Activated CD4-positive, alpha-beta T cell treated with anti-CD3 and anti-CD28 coated beads for 48 hours (primary cell): ENCODE measurements at places on chromosomes 7 and 10.
A peak's percentile ranks its signal among the peaks of the same experiment; 100 is the strongest.

- DNase-seq = no peak
Measured at GRCh38 chr7:11009631-11010030, 36.0 kb downstream of the PHF14 start.

DNA sequence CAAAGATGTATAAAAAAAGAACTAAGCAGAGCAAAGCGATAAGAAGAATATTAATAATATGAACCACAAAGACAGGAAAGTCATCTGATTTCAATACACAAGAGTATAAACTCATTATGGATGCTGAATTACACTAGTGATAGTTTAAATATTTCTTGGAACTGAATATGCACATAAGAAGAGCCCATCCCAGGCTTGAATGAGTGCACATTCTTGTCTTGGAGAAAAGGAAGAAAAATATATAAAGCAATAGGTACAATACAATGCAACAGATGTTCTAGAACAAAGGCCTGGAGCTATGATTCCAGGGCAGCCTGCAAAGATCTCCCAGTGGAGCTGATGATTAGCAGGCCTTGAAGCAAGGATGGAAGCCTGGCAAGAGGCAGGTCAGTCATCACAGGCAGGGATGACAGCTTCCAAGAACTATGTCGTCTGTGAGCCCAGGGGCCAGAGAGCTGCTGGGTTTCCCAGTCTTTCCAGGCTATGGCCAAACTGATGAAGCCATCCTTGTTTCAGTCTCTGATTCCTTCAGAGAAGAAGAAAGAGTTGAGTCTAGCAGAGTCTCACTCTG lies 277.6 kb downstream of the KCNMA1 start:
- no peak for DNase-seq

DNA sequence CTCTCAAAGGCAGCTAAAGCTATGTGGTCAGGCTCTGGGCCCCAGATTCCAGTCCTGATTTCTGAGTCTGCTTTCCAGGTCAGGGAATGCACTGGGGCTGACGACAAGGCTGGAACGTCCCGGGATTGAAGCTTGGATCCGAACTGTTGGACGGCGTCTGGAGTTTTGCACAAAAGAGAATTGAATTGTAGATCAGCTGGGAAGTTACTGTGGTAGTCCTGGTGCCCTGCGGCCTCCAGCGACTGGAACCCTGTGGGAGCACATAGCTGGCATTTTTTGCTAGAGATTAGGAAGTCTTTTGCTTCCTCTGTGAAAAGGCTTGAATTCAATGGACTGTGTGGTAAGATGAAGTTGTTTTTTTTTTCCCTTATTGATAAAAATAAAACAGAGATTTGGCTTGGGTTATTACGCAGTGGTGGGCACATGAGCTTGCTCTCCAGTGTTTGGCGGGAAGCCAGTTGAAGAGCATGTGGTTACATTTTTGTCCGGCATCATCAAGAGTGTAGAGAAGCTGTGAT lies at the start of gene HK1:
HK1 (plus strand) TSS at position 51 of the 518 bp plus-strand sequence.
- DNase-seq = no peak

DNA sequence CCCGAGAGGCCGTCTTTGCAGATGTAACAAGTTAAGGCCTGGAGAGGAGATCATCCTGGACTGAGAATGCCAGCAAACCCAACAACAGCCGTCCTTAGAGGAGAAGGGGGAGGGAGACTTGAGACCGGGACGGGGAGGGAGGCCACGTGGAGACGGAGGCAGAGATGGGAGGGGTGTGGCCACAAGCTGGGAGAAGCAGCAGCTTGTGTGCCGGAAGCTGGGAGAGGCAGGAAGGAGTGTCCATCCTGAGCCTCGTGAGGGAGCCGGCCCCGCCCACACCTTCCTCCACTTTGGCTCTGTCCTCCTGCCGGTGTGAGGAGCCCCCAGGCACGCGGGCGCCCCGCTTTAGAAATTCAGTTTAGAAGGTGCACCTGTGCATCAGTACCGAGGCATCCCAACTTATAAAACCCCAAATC lies 95.7 kb downstream of the DNAJB6 start:
- peak; percentile 27 for DNase-seq

DNA sequence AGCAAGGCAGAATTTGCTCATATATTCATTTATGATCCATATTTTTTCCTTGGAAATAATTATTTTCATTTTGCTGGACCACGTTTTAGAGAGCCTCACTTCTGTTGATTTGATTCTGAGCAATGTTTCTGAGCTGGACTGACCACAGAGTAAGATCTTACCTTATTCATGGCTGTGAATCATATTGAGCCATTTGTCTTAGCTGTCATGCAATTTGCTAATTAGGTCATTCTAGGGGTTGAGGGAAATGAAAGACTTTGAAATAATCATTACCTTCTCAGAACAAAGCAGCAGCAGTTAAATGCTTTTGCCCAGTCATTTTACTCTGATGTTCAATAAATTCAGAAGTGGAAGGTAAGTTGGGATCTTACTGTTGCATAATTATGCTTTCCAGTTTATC lies 251.4 kb downstream of the SDK1 start:
- no peak for DNase-seq

GRCh38 chr7:25262586-25262985 lies 34.3 kb upstream of the NPVF start:
- no peak for DNase-seq

- no peak for DNase-seq
Measured at GRCh38 chr7:27462575-27463270, 200.0 kb downstream of the HIBADH start.

- no peak for DNase-seq
Measured at GRCh38 chr10:89952751-89953150, 251.4 kb downstream of the KIF20B start.

DNA sequence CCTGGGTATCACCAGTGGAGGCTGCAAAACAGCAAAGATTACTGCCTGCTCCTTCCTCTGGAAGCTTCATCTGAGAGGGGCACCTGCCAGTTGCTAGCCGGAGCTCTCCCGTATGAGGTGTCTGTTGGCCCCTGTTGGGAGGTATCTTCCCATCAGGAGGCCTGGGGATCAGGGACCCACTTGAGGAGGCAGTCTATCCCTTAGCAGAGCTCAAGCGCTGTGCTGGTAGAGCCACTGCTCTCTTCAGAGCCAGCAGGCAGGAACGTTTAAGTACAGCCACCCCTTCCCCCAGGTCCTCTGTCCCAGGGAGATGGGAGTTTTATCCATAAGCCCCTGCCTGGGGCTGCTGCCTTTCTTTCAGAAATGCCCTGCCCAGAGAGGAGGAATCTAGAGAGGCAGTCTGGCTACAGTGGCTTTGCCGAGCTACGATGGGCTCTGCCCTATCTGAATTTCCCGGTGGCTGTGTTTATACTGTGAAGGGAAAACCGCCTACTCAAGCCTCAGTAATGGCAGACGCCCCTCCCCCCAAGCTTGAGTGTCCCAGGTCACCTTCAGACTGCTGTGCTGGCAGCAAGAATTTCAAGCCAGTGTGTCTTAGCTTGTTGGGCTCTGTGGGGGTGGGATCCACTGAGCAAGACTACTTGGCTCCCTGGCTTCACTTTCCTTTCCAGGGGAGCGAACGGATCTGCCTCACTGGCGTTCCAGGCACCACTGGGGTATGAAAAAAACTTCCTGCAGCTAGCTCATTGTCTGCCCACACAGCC lies 19.6 kb downstream of the SEMA3E start:
- no peak for DNase-seq

- no peak for DNase-seq
Measured at GRCh38 chr7:2446676-2447075, 29.5 kb downstream of the GRIFIN start.

DNA sequence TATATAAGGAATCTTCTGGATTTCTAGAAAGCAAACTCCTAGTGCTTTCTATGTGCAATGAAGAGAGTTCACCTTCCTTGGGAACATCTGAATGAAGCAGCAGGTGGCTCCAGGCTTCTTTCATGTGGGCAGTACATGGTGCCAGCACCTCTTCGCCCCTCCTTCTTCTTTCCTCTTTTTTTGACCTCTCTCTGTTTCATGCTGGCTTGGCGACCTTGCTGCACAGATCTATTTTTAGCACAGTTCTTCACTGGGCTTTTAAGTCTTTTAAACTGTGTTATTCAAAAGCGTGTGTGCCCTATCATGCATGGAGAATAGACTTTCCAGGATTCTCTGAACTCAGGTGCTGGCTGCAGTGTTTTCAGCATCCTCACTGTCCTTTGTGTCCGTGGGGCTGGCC lies 400.3 kb upstream of the PRKCQ start:
- no peak for DNase-seq

DNA sequence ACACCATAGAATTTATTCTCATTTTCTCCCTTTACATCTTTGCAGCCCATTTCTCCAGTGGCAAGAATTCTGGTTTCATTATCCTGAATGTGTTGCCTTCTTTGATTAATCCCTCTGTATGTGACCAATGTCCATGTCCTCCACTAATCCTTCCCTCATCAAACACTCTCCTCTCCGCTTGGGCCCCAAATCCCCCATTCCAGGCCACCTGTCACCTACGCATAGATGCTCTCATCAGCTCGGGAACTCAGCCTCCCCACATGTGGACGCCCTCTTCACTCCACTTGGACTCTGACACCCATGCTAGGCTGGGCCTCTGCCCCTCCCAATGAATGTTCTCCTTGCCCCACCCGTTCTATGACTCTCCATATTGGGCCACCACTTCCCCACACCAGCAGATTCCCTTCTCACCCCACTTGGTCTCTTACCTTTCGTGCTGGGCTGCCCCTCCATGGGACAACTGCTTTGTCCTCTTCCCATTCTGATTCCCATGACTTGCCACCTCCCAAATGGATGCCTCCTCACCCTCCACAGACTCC lies 18.7 kb upstream of the RBM20 start:
- DNase-seq = no peak

- DNase-seq = no peak
Measured at GRCh38 chr10:92699193-92699517, 9.4 kb downstream of the HHEX start.

DNA sequence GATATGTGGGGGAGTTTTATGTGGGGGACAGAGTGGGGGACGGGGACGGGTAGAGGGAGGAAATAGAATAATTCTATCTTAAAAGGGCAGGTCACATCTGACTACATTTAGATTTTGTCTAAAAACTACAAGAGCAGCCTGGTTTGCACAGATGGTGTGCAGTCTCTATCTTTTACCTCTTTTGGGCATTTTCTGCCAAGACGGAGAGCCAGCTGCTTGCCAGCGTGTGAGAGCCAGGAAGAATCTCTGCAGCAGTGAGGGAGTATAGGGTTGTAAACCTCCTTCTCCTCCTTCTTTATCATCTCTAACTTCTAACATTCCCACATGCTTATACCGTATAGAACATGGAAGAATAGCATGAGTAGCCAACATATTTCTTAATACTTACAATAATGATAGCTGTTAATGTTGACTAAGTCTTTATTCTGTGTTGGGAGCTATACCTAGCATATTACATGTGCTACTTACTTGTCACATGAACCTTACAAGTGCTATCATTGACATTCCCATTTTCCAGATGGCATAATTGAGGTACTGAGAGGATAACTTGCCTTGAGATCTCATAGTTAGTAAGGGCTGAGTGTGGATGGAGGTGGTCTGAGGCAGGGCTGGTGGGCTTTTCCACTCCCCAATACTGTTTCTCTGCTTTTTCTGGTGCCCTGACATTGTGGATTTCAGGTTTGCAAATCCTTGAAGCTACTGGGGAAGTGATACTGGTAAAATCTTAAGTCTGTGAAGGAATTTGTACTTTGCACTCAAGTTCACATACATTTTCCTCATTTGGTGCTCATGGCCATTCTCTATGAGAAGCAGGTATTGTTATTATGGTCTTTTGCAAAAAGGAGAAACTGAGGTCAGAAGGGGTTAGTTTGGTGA lies 1.1 kb downstream of the ENTPD1 start:
- DNase-seq = no peak

- DNase-seq = no peak
Measured at GRCh38 chr10:104406715-104407650, 53.4 kb downstream of the CFAP58 start.

DNA sequence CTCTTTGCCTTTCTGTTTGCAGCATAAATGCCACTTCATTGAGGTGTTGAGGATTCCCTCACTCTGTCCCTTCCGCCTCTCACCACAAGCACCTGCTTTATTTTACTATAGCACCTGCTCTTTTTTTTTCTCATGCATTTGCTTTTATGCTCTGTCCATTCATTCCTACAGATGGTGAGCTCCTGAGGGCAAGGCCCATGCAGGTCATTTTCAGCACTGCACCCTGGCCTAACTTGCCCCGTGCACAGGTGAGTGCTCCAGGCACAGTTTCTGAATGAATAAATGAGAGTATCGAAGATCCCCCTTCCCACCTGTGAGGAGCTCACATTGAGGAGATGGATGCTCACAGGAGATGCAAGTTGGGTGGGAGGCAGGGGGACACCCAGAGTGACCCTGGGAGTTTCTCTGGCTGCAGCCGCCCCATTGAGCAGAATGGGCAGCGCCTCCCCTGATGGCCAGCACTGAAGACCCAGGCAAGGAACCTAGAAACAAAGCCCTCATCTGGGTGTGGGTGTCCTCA lies 1.2 kb upstream of the AKR1E2 start:
- no peak for DNase-seq

DNA sequence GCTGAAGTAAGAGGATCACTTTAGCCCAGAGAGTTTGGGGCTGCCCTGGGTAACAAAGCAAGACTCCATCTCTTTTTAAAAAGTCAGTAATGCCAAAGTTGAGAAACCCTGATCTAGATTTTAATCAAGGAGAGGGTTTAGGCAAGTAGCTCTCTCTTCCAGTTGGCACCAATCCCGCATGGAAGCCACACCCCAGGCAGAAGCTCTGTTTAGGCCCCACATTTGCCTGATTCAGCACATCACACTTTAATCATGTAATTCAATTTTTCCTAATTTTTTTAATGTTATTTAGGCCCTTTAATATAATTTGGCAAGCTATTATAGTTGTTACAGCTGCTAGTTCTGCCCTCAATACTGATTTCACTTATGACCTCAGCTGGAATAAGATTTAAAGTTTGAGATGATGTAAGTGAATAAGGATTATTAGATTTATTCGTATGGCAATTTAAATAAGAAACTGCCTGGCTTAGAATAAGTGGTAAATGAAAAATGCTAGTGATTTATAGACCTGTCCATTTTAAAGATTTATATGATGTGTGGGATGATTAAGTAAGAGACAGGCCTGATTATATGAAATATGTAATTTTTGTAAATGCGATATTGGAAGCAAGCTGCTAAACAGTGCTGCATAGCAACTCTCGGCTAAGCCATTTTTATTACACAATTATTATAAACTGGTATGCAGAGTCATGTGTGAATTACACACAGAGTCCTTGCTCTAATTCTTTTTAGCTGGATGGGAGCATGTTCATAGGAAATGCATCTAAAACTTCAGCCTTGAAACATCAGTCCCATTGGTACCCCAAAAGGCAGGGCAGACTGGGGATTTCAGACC lies 80.2 kb upstream of the NFE2L3 start:
- no peak for DNase-seq

- DNase-seq = no peak
Measured at GRCh38 chr7:69060516-69060915, 537.8 kb upstream of the AUTS2 start.
